ENCODE measurements at places on chromosomes 7 and 10.

DNA sequence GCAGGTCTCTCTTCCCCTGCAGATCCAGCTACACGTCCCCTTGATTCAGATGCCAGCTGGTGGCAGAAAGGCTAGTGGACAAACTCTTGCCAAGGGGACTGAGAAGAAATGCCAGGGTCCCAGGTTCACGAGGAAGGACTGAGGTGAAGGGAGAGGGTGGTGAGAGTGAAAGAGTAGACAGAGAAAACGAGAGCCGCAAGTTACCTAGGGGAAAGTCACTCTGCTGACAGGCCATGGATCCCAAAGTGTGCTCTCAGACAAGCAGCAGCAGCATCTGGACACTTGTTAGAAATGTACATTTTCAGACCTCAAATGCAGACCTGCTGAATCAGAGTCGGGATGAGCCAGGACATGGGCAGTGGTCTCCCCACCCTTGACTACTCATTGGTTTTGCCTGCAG, 192.3 kb downstream of the FGFR2 start:
- DNase-seq = no peak

GRCh38 chr10:12308736-12309375, 40.5 kb upstream of the CAMK1D start:
- DNase-seq = no peak

DNA sequence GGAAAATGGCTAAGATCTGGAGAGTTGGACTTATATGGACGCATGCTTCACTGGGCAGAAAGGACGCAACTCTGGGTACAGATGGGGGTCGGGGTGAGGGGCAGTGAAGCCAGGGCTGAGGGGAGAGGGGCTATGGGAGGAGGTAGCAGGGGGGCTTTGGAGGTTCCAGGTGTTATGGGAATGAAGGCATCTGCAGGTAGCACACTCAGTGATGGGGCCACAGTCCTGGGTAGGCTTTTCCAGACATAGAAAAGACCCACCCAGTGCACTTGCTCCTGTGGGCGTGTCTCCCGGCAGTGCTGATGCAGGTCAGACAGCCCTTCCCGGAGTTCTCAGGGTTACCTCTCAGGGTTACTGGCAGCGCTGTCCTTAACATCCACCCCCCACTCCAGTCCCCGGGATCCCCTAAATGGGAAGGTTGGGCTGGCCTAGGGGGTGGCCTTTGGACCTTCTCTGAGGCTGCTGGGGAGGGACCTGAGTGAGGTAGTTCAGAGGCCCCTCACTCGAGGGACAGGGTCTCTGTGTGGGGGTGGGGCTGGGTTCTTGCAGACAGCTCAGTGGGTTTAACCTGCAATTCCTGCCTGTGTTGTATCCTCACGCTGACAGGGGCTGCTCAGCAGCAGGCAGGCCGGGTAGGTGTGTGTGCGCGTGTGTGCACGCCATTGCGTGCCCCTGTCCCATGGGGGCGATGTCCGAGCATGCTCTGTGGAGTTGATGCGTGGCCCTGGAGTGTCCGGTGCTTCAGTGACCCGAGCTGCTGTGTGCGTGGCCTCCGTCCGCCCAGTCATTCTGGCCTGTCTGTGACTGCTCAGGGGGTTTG, 6.2 kb downstream of the ZYX start:
- DNase-seq = no peak

DNA sequence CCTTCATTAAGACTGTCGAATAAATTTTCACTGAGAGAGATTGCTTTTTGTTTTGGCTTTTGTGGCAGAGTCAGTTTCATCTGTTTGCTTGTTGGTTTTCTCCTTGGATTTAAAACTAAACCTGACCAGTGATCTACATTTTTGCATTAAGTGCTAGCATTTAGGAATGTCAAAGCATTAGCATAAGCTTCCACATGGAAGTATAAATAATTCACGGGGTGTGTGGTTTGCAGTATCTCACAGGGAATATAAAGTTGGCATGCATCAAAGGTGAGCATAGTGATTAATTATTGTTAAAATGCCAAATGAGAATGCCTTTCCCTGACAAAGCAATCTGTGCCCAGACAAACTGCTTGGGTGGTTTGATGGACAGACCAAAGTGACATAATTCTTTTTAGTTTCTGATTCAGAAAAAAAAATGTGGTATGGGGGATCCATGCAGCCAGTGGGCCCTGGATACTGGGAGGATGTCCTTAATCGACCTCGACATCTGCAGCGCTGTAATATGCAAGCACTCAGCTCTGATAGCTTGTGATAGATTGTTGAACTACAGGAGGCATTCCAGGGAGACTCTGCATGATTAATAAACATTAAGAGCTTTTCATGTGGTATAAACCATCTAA, 339.3 kb upstream of the POM121L12 start:
- no peak for DNase-seq

DNA sequence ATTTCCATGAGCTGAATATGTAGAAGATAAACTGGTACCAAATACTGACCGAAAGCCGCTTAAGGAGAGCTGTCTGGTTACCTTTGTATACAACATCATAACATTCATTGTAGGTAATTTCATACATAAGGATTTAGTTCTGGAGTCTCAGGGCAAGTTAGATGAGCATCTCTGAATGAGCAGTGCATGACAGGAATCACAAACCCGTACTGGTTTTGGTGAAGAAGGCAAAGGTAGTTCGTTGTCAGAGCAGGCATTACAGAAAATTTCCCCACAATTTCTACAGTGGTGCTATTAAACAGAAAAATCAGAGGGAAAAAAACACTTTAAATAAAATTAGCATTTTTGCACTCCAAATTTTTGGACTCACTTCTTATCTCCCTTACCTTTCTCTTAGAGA, 12.9 kb upstream of the PBLD start:
- DNase-seq = no peak

- DNase-seq = no peak
Measured at GRCh38 chr7:17492437-17492836, 194.0 kb downstream of the AHR start.

DNA sequence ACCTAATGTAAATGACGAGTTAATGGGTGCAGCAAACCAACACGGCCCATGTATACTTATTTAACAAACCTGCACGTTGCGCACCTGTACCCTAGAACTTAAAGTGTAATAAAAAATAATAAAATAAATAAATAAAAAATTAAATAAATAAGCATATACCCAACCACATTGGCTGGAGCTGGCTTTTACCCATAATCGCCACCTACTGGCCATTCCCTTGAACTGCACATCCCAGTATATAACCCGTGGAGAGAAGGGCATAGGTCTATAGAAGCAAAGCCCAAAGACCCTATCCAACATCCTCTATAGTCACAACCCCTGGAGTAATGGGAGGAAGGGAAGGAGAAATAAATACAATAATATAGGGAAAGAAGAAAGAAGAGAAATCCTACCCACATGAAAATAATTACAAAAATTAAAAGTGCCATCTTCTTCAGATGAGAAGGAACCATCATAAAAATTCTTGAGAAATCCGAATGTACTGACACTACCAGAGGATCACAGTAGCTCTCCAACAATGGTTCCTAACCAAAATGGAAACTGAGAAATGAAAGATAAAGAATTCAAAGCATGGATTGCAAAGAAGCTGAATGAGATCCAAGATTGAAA, 65.6 kb downstream of the TWIST1 start:
- DNase-seq = no peak

GRCh38 chr10:34327184-34327583, 487.9 kb downstream of the PARD3 start:
- DNase-seq = no peak

DNA sequence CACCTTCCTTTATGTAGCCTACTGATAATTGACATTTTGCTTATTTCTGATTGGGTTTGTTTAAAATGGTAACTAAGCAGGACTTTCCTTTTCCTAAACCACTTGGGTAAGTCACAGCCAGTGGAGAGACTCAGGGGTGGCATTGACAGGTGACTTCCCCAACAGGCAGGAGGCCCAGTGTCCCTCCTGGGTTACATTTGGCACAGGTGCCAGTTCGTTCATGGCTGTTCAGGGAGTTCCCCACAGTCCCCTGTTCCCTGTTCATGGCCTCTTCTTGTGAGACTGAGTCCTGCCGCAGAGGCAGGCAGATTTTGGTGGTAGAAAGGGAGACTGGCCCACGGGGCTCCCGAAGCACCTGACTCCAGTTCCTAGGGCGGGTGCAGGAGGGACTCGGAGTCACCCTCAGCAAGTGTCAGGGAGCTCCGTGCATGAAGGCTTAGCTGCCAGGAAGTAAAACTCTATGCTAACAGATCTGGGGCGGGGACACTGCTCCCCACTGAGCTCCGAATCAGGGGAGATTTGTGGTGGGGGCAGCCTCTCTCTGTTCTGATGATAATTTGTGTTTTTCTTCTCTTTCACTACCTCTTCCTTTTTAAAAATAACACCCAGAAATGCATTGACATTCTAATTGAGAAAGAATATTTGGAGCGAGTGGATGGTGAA, 84.1 kb downstream of the EZH2 start:
- no peak for DNase-seq

- DNase-seq = no peak
Measured at GRCh38 chr7:37784015-37784414, 64.4 kb upstream of the NME8 start.

- DNase-seq = no peak
Measured at GRCh38 chr7:132709971-132710567, 133.8 kb upstream of the PLXNA4 start.

All from stimulated activated CD8-positive, alpha-beta memory T cell treated with anti-CD3 and anti-CD28 coated beads, Interleukin-12 subunit alpha, Interleukin-12 subunit beta, amount 100 ng/mL, for 1 hour (primary cell).